Stimulated activated CD8-positive, alpha-beta memory T cell treated with anti-CD3 and anti-CD28 coated beads, Interleukin-12 subunit alpha, Interleukin-12 subunit beta, amount 100 ng/mL, for 4 hours (primary cell): ENCODE measurements at places on chromosomes 1 and 21.

DNA sequence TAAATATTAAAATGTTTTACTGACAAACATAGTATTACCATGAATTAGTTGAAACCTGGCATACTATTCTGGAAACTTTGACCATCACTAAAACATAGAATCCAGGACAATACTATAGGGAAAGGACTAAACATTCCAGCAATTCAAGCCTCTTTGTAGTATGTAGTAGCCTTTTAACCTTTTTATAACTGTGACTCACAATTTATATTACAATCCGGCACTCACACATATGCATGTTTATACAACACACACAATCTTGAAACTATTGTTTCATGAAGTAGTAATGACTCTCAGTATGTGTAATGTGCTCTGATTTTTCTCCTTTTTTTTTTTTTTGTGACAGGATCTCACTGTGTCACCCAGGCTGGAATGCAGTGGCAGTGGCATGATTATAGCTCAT lies 64.3 kb downstream of the ANKRD13C start:
- DNase-seq: no peak

DNA sequence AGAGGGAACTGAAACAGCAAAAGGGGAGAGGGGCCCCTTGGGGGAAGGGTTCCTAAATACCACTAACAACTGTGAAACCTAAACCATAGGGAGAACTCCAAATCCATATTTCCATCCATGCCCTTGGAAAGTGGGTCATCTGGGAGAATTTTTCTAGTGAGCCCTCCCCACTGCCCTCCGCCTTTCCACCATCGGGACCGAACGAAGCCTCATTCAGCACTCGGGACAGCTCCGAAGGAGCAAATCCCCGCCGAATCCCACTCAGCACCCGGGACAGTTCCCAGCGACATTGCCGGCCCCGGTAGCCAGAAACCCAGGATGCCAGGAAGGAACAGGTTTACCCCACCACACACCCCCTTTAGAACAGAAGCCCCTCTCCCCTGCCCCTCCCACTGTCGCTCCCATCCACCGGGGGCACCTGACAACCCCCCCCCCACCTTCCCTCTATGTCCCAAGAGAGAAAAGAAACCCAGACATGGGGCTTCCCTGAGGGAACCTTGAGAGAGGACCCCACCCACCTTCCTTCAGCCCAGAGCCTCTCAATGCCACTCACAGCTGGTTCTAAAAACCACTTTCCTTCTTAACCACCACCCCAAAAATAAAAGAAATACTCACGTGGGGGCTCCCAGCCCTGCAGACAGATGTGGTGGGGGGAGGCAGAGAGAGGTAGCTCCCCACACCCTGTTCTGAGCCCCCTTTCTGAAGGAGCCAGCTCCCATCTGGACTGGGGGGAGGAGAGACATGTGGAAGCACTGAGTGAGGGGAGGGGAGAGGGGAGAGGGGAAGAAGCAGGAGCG lies 4.5 kb downstream of the DLGAP3 start:
- no peak for DNase-seq

- no peak for DNase-seq
Observed at GRCh38 chr1:110982320-110982719, 18.6 kb upstream of the LRIF1 start.

DNA sequence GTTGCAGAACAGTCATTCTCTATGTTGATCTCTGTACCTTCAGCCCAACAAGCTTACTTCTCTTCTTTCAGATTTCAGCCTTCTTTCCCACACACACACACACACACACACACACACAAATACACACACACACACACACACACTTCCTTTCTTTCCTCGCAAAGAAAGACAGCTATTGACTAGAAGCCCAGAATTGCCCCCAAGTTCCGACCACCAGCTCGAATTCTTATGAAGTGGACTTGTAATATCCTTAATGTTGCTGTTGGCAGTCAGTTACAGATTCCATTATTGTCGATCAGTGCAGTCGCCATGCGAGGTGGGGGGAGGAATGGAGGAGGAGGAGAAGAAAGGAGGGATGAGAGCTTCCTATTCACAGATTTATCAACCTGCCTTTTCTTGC lies 125.5 kb downstream of the CLEC20A start:
- DNase-seq: no peak

GRCh38 chr1:225596736-225597135 lies 56.2 kb downstream of the ENAH start:
- DNase-seq: no peak

DNA sequence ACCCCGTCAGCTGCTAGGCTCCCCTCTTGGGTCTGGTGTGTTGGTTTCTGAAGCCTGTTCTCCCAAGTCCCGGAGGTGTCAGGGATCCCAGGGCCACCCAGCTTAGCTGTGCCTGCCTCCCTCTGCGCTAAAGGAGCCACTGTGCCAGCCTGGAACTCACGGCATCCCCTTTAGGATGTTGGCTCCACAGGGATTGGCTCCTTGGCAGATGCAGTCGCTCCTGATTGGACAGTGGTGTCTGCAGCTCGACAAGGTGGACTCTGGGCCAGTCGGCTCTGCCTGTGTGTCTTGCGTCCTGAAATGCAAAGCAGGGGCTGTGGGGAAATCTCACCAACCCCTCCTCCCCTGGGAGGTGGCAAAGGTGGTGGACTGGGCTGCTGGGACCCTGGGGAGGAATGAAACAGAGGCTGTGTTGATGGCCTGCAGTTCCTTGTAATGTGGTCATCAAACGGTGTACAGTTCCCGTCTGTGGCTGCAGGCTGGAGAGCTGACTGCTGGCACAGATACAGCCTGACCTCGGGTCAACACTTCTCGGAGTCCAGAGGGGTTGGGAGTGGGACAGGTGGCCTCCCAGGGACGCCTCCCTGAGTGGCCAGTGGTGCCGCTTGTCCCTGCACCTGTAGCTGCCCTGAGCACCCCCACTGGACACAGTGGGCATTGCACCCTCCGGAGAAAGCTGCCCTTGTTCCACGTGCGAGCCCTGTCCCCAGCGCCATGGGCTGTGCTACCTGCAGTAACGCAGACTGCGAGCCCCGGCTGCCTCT lies 11.5 kb upstream of the KCNAB2 start:
- no peak for DNase-seq

DNA sequence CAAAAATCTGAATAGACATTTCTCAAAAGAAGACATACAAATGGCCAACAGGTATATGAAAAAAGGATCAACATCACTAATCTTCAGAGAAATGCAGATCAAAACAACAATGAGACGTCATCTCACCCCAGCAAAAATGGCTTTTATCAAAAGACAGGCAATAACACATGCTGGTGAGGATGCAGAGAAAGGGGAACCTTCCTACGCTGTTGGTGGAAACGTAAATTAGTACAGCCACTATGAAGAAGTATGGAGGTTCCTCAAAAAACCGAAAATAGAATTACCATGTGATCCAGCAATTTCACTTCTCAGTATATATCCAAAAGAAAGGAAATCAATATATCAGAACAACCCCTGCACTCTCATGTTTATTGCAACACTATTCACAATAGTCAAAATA lies 65.1 kb upstream of the ATP1B1 start:
- DNase-seq: no peak

DNA sequence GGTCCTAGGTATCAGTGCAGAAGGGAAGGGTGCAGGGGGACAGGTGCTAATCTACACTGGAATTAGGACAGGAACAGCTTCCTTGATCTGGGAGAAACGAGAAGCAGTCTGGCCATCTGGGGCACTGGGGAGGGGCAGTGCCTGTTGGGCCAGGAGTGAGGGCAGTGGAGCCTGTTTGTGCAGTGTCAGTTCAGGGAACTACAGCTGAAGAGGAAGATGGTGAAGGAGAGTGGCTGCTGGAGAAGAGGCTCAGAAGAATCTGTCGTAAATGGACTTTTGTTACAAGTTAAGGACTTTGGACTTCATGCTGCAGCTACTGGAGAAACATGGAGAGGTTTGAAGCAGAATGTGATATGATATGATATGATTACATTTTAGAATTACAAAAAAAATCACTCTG lies 3.2 kb upstream of the TNFSF4 start:
- DNase-seq: no peak

DNA sequence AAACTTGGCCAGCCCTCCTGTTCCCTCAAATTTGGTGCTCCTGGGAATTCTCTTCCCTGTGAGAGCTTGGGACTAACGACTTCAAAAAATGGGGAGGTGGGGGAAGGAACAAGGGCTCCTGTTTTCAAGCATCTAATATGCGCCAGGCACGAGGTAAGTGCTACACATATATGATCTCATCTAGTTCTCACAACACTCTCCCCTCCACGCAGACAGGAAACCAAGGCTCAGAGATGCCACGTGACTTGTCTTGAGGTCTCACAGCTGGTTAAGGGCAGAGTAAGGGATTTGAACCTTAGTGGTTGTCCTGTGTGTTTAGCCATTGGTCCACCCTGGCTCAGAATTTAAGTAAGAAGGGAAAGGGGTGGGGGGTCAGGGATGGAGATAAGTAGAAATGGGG lies 125.9 kb downstream of the DMRTB1 start:
- peak; percentile 35 for DNase-seq

DNA sequence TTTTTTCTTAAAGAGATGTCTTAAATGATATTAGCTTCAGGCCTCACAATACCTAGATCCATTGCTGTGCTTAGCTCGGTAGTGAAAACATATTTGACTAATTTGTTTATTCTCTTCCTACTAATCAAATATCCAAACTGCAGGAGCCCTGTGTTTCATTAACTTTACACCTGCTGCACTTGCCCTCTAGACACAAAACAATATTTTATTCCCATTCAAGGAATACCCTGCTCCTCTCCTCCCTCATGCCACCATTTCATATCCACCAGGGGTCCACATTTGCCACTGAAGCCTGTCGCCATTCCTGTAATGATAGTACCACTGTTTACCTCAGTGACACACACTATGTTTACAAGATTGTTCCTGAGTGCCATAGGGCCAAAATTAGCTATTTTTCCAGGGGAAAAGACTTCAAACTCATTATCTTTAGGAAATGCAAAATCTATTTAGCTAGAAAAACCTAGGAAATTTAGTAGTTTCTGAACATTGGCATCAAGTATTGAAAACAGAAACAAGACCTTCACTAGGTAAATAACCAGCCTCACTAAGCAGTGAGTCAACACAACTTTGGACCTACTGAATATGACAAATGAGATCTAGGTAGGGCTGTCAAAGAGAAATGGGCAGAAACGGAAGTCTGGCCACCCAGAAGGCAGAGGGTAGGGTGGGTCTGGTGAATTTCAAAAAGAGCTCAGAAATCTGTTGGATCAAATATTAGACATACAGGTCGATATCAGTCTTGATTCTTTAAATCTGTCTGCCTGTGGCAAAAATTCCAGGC lies 134.6 kb upstream of the KCNK1 start:
- no peak for DNase-seq

DNA sequence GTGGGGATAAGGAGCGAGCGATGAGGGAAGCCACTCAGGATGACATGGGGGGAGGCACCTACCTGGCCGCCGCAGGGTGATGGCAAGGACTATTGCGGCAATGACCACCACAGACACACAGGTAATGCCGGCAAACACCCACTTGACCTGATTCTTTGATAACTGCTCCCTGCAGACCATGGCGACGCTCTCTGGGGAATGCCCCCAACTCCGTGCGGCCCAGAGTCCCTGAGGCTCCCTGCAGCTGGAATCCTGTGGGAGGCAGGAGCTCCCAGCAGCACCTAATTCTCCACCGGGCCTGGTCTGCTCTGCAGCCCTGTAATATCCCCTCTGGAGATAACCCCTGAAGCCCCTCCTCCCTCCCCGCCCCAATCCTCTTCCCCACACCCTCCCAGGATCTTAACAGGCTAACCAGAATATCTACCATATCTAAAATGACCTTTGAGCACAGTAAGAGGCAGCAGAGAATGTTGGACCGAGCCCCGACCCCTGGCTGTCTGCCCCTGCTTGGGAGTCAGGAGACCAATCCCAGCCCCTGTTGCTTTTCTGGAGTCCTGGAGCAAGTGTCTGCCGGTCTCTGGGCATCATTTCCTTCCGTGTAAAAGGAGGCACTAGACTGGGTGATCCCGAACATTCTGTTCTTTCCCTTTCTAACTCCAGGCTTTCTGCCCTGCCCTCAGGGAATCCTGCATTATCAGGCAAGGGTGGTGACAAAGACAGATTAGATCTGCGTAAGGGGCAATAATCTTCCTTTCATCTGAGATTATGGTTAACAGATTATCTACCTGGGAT lies at the start of gene FAM151A:
FAM151A (minus strand) TSS at position 310 of the 792 bp plus-strand sequence; CDS start at position 180, 130 bp downstream.
- DNase-seq: no peak

DNA sequence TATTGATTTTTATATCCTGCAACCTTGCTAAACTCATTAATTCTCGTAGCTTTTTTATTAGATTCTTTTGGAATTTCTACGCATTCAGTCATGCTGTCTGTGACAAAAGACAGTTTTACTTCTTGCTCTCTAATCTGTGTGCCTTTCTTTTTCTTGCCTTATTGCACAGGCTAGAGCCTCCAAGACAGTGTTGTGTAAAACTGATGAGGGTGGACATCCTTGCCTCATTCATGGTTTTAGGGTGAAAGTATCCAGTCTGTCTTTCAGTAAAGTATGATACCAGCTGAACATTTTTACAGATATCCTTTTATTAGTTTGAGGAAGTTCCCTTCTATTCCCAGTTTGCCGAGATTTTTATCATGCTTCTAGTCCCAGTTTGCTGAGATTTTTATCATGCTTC lies 133.8 kb downstream of the HS2ST1 start:
- DNase-seq: no peak

- DNase-seq: no peak
Observed at GRCh38 chr1:234212764-234213657, 160.2 kb upstream of the COA6 start.
